SK-N-DZ (cell line): ENCODE measurements at places on chromosomes 2 and 18.

DNA sequence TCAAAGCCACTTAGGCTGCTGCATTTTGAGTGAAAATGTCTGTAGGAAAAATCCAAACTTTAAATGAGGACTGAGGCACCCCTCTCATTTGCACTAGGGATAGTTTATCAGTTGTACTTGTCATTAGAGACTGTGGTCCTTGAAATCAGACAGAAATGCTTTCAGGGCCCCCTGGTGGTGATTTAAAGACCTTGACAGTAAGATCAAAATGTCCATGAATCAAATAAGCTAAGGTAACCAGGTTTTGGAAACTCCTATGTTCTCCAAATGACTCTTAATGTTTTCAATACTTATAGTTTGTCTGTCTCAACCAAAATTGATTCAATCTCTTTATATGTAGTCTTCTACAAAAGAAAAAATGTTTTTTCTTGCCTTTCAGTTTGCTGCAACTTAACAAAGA lies 28.8 kb upstream of the DDX18 start:
- DNase-seq, result peak; percentile 62

DNA sequence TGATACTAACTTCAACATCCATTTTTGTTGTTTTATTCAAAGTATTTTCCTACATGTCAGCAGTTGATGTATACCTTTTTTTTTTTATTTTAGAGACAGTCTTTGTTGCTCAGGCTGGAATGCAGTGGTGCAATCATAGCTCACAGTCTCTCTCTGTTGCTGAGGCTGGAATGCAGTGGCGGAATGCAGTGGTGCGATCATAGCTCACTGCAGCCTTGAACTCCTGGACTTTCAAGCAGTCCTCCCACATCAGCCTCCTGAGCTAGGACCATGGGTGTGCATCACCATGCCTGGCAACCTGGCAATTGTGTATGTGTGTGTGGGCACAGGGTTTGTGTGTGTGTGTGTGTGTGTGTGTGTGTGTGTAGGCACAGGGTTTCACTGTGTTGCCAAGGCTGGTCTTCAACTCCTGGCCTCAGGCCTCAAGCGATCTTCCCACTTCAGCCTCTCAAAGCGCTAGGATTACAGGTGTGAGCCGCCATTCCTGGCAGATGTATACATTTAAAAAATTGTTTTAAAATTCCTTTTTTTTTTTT lies 24.8 kb downstream of the SANBR start:
- no peak for DNase-seq

GRCh38 chr2:69576880-69577279 lies 66.7 kb downstream of the AAK1 start:
- DNase-seq, result no peak

GRCh38 chr2:5020116-5020875 lies 671.9 kb upstream of the SOX11 start:
- DNase-seq, result peak; percentile 12

- DNase-seq, result peak; percentile 18
These were observed 366.2 kb upstream of the SPRED2 start for GRCh38 chr2:65798641-65799040.

- DNase-seq, result peak; percentile 6
These were observed 175.8 kb downstream of the SRBD1 start for GRCh38 chr2:45435316-45435715.
